Kidney (tissue), 22 donors: ENCODE measurements at places on chromosomes 5 and 9. TPM values are rescaled to one million over a fixed set of nuclear protein-coding genes. Genes with fewer than 3 reads are reported as not detected.

GRCh38 chr5:10355071-10355889 lies 1.8 kb downstream of the MARCHF6 start:
- peak; percentile 63 for DNase-seq

The SMIM33 gene
- 0.13 TPM for total RNA-seq

The BHMT2 gene
- total RNA-seq = 54.8 TPM

- DNase-seq = no peak
These were observed 315.7 kb downstream of the RAB3C start for GRCh38 chr5:58898538-58898937.

DNA sequence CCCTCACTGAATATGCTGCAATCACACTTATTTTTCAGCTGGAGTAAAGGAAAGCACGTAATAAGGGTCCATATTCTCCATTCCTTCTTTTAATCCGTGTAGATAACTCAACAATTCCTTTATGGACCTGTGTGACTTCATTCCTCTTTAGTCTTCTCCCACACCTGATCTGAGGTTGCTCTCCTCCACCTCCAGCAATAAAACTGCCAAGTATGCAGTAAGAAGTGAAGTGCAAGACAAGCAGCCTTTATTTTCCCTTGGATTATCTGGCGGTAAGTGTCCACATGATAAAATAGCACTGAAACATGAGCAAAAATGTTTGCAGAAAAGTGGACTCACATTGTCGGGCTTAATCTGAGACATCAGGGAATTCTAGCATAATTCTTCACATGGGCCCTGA lies 13.8 kb downstream of the DEPDC1B start:
- no peak for DNase-seq

The GMCL2 gene
- not detected for total RNA-seq

DNA sequence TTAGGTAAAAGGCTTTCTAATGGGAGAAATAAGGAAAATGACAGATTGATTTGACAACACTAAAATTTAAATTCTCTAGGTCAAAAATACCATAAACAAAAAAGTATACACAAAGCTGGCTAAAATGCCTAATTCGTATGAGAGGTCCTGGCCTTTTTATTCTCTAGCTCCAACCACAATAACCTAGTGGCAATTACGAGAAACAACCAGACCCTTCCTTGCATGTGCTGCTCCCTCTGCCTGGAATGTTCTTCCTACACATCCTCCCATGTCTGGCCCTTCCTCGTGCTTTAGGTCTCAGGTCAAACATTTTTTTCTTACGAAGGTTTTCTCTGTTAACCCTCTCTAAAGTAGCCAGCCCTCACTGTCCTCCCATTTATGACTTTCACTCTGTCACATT lies 176.4 kb upstream of the PLPPR1 start:
- DNase-seq = no peak

DNA sequence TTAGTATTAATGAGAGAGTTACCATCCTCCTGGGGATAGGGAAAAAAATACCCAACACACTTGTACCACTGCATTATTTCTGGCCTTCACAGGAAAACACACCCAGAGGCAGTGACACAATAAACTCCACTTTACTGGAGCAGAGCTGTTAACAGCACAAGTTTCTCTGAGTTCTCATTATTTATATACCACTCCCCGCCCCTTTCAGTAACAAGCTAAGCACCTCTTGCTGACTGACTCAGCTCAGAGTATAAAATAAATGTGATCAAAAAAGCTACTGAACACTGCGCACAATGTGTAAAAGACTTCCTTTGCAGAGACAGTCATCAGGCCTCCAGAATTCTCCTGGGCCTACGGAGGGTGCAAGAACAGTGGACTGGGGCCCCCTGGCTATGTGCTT lies 21.6 kb downstream of the KLF9 start:
- DNase-seq = no peak

The PCDHGA8 gene
- 1.8 TPM for total RNA-seq

DNA sequence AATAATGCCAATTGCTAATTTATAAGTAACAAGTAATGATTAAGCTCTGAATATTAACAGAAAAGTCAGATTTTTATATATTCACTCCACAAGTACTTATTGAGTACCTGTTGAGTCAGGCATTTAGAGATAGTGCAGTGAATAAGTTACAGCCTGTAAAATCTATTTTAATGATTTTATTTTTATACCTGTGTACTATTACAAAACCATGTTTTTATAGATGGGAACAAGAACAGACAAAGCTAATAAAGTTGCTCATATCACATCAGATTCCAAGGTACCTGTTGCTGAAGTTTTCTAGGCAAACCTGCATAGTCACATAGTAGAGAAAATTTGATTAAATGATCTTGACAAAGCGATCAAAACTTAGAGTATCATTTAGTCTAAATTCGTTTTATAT lies 623.7 kb downstream of the EFNA5 start:
- DNase-seq = no peak

DNA sequence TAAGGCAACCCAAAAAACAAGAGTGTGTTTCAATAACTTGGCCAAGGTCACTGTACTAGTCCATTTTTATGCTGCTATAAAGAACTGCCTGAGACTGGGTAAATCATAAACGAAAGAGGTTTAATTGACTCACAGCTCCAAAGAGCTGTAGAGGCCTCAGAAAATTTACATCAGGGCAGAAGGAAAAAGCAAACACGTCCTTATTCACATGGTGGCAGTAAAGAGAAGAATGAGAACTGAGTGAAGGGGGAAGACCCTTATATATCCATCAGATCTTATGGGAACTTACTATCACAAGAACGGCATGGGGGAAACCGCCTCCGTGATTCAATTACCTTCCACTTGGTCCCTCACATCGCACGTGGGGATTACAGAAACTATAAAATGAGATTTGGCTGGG lies 64.3 kb upstream of the CAMK4 start:
- DNase-seq = no peak

- DNase-seq = peak; percentile 65
These were observed 16.1 kb downstream of the FBP1 start for GRCh38 chr9:94623253-94623652.

DNA sequence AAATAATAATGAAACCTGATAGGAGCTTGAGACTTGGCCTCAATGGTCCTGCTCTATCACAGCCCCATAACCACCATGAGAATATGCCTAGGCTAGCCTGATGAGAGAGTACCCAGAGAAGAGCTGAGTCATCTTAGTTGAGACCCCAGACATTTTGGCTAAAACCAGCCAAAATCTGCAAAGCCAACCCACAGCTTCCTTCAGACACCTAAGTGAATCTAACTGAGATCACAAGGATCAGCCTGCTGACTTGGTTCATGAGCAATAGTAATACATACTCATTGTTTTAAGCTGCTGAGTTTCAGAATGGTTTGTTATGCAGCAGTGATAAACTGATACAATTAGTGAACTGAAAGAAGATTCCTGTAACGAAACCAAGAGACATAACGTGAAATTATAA lies 473.7 kb upstream of the PTGER4 start:
- DNase-seq = no peak

The OR1L8 gene
- not detected for total RNA-seq

DNA sequence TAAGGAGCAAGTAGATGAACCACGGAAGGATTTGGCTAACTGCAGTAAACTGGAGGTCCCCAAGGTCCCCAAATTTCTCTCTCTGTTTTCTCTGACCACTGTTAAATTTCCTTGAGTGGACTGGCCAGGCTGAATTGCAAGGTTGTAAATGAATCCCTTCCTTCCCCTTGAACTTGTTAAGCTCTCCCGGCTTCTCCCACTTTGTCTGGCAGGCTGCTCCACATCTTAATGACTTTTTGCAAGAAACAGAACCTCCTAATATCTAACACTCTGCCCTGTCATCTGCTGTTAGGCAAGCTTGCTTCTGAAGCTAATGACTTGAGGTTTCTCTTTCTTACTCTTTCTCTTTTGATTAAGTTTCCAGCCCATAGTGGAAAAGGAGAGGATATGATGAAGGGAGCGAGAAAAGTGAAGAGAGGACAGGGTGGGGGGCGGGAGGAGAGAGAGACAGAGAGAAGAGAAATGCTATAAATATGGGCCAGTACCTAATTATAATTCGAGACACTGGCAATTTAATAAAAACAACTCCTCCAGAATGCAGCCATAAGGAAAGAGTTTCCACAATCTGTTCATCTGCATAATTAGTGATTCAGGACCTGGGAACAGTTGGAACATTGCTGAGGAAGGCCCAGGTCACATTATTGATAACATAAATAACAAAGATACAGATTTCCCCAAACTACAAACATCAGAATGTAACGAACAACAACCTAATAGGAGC lies 437.3 kb upstream of the MPDZ start:
- peak; percentile 55 for DNase-seq

The CDH12 gene
- total RNA-seq = not detected

The ZNF454 gene
- total RNA-seq = 4.2 TPM

The ZFP2 gene
- total RNA-seq = 2.7 TPM

- no peak for DNase-seq
These were observed 94.4 kb upstream of the TLE4 start for GRCh38 chr9:79477241-79477840.

The IRX2 gene
- total RNA-seq = 44.2 TPM

The FRMPD1 gene
- 0.19 TPM for total RNA-seq

DNA sequence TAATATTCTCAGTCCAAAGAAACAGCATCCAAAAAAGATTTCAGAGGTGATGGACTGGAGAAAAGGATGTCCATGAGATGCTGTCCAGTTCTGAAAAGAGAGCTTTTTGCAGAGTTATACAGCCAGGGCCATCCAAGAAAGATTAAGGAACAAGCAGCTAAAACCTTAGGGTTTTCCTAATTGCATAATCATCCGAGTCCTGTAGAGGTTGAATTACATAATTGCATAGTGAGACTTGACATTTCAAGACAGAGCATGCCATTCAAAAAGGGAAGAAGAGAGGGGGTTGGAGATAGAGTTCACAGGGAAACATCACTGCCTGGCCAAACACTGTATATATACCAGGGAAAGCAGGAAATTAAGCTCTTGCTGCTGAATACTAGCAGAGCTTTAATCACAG lies 1729.2 kb upstream of the WWC1 start:
- no peak for DNase-seq

The N4BP3 gene
- 5.6 TPM for total RNA-seq

The PLPP7 gene
- total RNA-seq = 4.0 TPM

DNA sequence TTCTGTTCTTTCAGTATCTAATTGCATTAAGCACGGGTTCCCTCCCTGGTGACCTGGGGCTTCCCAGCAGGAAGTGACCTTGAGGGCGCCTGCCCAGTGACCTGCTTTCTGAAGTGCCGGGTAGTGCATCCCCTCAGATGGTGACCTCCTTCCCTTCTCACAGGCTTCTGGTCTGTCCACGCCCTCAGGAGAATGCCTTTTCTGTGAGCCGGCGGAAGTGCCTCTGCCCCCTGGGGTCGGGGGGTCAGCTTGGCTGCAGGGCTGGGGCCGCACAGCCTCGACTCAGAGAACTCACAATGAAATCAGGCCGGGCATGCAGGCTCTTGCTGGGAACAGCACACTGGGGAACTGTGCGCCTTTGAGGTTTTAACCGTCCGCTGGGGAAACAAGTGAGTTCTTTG lies 124.5 kb upstream of the PHYKPL start:
- DNase-seq = no peak

The CCDC152 gene
- total RNA-seq = 1.1 TPM

The TOR4A gene
- 23.8 TPM for total RNA-seq

DNA sequence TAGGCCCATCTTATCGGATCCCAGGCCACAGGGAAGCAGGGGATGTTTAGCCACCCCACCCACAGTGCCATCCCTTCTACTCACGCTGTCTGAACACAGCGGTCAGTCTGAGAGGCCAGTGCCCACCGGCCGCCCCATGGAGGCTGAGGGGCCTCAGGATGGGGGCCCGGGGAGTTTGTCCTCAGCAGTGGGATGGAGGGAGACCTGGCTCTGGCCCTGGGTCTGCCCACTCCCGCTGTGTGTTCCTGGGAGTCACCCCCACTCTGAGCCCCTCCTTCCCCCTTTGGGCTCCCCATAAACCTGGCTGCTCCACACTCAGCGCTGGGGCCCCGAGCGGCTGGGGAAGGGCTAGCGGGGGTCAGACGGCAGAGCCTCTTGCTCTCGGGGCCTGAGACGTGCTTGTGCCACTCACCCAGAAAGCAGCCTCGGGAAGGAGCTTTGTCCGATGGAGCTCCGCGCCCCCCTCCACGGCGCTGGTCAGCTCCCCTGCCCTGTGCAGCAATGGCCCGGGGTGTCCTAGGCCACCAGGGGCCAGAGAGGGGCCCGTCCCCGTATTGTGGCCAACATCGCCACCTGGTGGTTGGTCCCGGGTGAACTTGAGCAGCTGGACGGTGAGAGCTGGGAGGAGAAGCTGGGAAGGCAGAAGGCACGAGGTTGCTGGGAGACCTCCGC lies 10.9 kb upstream of the LAMC3 start:
- peak; percentile 84 for DNase-seq

The ZNF367 gene
- 1.9 TPM for total RNA-seq

DNA sequence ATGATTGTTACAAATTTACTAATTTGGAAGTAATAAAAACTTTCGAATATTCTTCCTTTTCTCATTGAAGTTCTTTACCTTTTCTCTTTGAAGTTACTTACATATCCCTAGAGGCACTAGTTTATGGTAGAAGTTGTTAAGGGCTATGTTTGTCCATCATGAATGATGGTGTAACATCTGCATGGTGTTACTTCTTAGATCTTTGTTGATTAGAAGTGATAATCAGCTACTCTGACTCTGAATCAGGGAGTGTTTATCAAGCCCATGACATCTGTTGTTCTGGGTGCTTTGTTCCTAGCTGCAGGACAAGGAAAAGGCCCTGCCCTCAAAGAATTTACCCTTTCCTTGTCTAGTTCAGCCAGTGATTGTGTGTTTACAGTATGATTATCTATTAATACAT lies 32.9 kb downstream of the MAP3K1 start:
- no peak for DNase-seq

- no peak for DNase-seq
These were observed 671.0 kb downstream of the DMRTA1 start for GRCh38 chr9:23117616-23118015.

GRCh38 chr5:116616876-116617275 lies 42.3 kb upstream of the SEMA6A start:
- no peak for DNase-seq

DNA sequence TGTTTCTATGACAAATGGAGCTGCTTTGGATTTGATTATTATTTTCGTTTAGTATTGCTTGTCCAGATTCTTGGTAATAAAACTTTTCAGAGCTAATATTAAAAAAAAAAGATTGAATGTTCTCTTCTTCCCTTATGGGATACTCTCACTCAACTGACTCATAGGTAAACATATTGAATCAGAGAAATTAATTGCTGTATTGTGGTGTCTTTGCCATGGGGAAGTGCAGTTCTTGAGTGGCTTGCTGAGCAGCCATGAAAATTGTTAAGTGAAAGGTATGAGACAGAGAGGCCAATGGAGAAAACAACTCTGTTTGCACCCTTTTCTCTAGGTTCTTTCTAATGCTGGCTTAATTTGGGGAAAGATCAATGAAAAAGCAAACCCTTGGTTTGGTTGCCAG lies 149.9 kb upstream of the HMHB1 start:
- no peak for DNase-seq

DNA sequence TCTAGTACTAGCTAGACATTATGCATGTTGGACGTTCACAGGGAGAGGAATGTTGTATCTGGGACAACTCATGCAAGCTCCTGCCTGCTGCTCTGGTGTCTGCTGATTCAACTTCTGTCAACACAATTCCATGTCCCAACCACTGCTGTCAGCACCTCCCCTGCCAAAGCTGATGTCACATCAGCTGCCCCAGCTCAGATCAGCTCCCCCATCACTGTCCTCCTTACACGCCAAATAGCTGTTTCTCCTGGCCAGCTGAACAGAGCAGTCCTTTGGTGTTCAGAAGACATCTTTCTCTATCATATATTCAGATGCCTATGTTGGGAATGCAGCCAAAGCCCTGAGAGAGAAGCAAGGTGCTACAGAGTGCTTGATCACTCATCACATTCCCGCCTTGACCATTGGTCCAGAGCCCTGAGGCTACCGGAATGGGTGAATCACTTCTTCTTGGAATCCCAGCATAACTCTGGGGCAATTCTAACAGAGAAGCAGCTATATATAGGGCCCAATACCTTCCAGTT lies 223.3 kb downstream of the SEC61B start:
- no peak for DNase-seq
